ENCODE measurements at places on chromosomes 11 and 22.

DNA sequence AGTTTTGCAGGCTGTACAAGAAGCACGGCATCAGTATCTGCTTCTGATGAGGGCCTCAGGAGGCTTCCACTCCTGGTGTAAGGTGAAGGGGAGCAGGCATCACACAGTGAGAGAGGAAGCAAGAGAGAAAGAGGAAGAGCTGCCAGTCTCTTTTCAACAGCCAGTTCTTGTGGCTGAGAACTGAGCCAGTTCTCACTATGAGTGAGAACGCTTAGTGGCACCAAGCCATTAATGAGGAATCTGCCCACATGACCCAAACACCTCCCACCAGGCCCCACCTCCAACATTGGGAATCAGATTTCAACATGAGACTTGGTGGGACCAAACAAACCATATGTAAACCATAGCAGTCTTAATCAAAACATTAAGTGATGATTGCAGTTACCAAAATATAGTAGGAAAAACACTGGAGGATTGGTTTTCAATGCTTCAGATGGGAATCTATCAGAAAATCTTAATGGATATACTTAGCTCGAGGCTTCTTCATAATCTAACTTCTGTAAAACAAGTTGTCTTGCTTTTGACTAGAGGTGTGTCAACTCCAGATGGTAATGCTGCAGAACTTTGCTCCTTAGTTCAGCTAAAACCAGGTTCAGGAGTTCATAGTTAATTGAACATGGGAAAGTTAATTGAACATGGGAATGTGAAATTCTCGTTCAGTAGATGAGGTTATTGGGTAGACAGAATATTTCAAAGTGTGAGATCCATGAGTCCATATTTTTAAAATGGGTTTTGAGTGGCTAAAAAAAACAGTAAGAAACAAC is 12.2 kb downstream of the FAR1 start:
- no peak for DNase-seq

- peak; percentile 9 for DNase-seq
These were observed 16.0 kb downstream of the PIM3 start for GRCh38 chr22:49976439-49977175.

DNA sequence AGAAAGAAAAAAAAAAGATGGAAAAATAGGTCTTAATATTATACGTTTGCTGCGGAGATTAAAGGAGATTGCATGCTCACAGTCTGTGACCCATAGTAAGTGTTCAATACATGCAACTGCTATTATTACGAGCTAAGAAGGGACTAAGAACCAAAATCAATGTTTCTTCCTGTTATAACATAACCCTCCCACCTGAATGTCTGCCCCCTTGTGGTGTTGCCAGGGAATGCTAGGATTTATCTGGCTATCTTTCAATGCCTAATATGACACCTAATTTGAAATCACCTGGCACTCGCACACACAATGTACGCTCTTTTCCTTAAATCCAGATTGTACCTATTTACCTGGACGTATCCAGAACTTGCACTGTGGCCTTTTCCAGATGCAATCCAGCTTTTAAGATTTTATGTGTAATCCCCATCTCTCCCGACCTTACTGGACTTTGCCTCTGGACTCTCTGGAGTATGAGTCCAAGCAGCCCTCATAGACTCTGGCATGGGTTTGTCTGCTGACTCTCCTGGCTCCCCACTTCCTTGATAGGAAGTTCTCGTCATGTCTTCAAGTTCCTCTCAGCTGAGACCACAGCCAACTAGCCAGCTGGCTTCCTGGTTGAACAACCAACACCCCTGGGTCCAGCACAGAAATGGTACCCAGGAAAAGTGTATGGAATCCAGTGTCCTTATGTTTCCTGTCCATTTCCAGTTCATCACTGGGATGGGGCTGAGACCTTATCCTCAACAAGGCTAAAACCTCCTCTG is 151.5 kb downstream of the CCDC34 start:
- no peak for DNase-seq

DNA sequence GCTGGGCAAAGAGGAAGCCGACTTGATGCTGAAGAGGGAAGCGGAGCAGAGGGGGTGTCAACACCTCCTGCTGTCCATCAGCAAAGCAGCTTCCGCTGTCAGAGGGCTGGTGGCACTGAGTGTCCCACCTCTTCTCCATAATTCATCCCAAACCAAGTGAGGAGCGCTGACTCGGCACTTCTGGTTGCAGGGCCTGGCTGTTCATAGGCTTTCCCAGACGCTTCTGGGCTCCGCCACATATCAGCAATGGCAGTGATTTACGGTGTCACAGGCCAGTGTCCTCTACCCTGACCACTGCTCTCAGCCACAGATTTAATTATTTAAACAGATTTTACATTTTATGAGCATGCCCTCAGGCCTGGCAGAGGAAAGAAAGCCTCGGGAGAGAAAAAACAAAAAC is 70.1 kb upstream of the TENM4 start:
- DNase-seq, result no peak

GRCh38 chr11:132082566-132082965 is 712.2 kb downstream of the NTM start:
- no peak for DNase-seq

DNA sequence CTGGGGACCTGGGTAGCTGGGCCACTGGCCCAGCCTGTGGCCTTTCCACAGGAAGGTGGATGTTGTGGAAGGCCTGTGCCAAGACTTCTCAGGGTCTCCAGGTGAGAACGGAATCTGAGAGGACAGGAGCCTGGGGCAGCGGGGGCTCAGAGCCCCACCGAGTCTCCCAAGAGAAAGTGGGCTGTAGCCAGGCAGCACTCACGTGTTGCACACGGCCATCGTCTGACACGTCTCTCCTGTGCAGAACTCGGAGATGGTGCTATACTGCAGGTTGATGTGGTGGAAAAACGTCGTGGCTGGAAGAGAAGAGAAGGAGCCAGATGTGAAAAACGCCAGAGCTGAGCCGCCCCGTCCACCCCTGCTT is 6.4 kb downstream of the MOB2 start:
- DNase-seq, result no peak

DNA sequence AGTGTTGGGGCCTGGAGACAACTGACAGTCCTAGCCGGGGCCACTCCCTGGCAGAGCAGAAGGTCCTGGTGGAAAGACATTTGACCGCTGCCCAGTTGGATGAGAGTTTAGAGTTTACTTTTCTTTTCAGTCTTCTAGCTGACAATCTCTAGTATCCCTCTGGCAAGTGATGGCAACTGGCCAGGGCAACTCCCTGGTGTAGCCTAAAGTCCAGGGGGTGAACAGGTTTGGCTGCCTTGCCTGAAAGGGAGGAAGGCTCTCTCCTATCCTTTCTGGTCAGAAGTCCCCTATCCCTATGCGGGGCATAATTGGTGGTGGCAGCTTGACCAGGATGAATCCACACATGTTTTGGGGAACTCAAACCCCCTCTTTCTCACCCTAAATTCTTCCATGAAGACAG is 16.8 kb upstream of the MSANTD2 start:
- no peak for DNase-seq

GRCh38 chr11:94295534-94295933 is 8.8 kb upstream of the IZUMO1R start:
- DNase-seq, result no peak

GRCh38 chr11:41247621-41248020 is 211.8 kb downstream of the LRRC4C start:
- DNase-seq, result no peak

GRCh38 chr11:67271541-67272284 is 5.4 kb downstream of the GRK2 start:
- DNase-seq, result no peak

DNA sequence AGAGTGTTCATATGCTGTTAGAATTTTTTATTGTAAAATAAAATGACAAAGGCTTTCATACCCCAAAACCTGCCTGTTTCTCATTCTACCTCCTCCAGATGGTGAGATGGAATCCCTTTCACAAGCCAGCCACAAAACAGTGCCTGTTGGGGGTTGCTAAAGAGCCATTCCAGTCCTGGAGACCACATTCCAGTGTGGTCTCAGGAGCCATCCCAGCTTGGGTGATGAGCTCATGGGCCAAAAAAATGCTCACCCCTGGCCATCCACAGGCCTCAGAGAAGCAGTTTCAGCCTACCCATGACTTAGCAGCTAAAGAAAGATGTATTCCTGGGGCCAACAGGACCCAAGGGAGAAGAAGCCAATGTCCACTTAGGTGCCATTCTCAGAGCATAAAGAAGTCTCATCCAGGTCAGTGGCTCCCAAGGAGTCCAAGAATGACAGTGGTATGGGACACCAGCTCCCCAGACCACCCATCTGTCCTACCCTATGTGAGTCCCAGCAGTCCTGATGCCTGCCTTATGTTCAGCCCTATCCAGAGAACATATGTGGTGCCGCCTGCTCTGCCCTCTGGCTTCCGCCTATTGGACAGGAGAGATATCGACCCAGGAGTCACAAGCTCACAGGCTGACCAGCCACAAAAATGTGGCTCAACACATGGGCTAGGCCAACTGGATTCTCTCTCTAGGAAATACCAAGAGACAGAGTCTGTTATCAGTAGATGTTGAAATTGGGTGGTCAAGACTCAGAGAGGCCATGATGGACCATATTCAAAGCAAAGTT is 26.4 kb downstream of the C11orf91 start:
- DNase-seq, result no peak

DNA sequence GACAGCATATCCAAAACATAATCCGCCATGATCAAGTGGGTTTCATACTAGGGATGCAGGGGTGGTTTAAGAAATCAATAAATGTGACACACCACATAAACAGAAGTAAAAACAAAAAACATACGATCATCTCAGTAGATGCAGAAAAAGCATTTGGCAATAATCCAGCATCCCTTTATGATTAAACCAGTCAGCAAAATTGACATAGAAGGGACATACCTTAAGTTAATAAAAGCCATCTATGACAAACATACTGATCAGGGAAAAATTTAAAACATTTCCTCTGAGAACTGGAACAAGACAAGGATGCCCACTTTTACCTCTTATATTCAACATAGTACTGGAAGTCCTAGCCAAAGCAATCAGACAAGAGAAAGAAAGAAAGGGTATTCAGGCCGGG is 49.6 kb downstream of the GAS2 start:
- DNase-seq, result no peak

GRCh38 chr11:47524291-47524874 is 28.5 kb downstream of the CELF1 start:
- no peak for DNase-seq

DNA sequence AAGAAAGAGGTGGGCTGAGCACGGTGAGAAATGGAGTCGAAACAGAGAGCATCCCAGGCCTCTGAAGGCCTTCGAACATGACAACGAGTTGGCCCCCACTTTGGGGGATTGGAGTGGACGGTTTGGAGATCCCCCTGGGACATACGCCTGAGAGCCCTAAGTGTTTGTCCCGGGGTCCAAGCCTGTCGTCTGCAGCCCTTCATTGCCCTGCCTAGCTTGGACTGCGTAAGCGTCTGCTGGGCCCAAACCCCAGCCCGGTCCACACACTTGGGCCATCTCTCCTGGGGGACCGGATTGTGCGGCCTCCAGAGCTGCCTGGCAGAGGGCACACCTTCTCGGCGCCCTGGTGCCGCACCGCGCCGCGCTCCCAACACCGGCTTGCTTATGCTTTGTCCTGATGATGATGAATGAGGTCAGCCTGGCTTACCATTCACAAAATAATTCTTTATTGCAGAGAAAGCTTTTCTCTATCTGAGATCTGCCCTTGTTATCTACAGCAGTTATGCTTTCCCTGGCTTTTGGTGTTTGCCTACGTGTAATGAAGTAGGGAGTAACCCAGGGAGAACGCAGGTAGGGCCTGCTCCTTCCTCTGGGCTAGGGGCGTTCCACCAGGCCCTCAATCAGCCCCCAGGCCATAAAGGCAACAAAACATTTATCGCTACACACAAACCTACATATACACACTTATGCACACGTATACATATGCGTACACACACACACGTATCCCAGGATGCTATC is 85.9 kb upstream of the PPARA start:
- DNase-seq, result no peak

DNA sequence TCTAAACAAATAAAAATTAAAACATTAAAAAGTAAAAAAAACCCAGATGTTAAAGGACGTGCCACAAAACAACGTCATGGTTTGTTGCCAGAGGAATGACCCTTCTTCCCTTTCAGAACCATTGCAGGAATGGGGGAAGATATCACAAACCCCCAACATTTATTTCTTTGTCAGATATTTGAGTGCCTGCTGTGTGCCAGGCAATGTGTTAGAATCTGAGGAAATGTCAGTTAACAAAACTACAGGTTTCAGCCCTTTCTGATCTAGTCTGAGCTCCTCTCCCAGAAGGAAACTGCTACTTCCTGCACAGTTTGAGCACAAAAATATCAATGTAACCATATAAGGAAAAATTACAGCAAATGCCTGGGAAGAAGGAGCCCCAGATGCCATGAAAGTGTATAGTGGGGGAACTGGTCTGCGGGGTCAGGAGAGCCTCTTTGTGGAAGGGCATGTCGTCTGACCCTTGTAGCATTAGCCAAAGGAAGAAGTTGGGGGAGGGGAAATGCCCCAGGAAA is 7.1 kb upstream of the NHERF4 start:
- no peak for DNase-seq

GRCh38 chr11:108786281-108786990 is 121.6 kb downstream of the DDX10 start:
- DNase-seq, result no peak

DNA sequence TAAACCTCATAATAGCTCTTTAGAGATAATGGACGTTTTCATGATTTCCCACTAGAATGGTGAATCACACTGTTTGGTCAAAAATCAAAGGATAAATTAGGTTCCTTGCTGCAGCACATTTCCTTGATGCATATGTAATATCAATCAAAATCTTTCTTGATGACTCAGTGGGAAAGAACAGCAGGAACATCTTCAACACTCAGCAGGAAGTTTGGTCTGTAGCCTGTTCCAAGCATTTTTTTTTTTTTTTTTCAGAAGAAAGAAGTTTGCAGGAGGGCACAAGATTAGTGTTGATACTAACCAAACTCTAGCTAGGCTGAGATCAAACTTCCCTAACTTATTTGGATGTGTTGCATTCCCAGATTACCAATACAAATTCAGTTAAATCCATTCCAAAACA is 1529.8 kb downstream of the FAM181B start:
- DNase-seq, result no peak

- no peak for DNase-seq
These were observed 7.7 kb downstream of the RHBDD3 start for GRCh38 chr22:29260031-29260560.

DNA sequence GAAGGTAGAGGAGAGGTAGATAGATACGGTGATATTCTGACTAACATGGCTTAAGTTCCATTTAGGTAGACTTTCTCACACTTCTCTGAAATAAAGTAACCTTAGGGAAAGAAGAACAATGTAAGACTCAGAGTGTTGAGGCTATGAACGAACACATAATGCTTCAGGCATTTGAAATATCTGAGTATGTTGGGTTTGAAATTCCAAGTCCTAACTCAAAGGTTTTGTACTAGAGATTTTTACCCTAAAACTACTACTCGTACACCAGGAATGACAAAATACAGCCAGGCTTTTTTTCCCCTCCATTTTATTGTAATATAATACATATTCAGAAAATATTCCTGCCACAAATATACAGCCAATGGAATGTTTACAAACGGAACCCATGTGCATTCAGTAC is 592.6 kb downstream of the ETS1 start:
- DNase-seq, result no peak
